Kidney (tissue), 22 donors: ENCODE measurements at places on chromosomes 2 and 18. TPM values are rescaled to one million over a fixed set of nuclear protein-coding genes. Genes with fewer than 3 reads are reported as not detected.

The DYNC1I2 gene
- 108 TPM for total RNA-seq

The IL36G gene
- total RNA-seq = not detected

The UPP2 gene
- 0.19 TPM for total RNA-seq

The TGOLN2 gene
- 175 TPM for total RNA-seq

The VWC2L gene
- total RNA-seq = 0.09 TPM

The CROCC2 gene
- 0.13 TPM for total RNA-seq

The SP3 gene
- total RNA-seq = 86.2 TPM

The MXD1 gene
- total RNA-seq = 13.3 TPM

The VWA3B gene
- 0.35 TPM for total RNA-seq

The CNOT9 gene
- total RNA-seq = 35.8 TPM

The GAREM1 gene
- 47.0 TPM for total RNA-seq

The MYO1B gene
- 64.8 TPM for total RNA-seq

The NEDD4L gene
- 90.8 TPM for total RNA-seq

The FIGN gene
- total RNA-seq = 8.0 TPM

The SRSF7 gene
- 123 TPM for total RNA-seq

The IL18RAP gene
- total RNA-seq = 2.0 TPM

The COQ10B gene
- 28.6 TPM for total RNA-seq

The DHRS9 gene
- total RNA-seq = 2.2 TPM

The MROH2A gene
- not detected for total RNA-seq

The ESPNL gene
- 2.7 TPM for total RNA-seq

The HAAO gene
- 16.2 TPM for total RNA-seq

The ACVR1C gene
- total RNA-seq = 0.79 TPM

The GPR148 gene
- not detected for total RNA-seq

The SP5 gene
- total RNA-seq = 0.25 TPM

The CXCR1 gene
- total RNA-seq = 0.09 TPM

The STK36 gene
- total RNA-seq = 53.7 TPM

The ALLC gene
- not detected for total RNA-seq

The TNFRSF11A gene
- total RNA-seq = 5.4 TPM

The C2orf72 gene
- 0.88 TPM for total RNA-seq

The MATN3 gene
- 5.0 TPM for total RNA-seq

The GULP1 gene
- 34.4 TPM for total RNA-seq

The GCG gene
- total RNA-seq = not detected

The GREB1 gene
- 0.98 TPM for total RNA-seq

The POTEJ gene
- total RNA-seq = not detected

The EFEMP1 gene
- total RNA-seq = 171 TPM

The AAK1 gene
- 93.7 TPM for total RNA-seq

The SPP2 gene
- not detected for total RNA-seq

The CREG2 gene
- 0.69 TPM for total RNA-seq

The DNAJC27 gene
- total RNA-seq = 11.4 TPM

The C2orf15 gene
- 6.3 TPM for total RNA-seq

The DSG2 gene
- total RNA-seq = 63.0 TPM

The REG3G gene
- 8.8 TPM for total RNA-seq

The UGT1A1 gene
- 1.4 TPM for total RNA-seq

The ABCG5 gene
- total RNA-seq = not detected

The RAX gene
- total RNA-seq = not detected

The MYO7B gene
- 11.0 TPM for total RNA-seq

The SLC5A7 gene
- 0.88 TPM for total RNA-seq

The VAMP8 gene
- 196 TPM for total RNA-seq

The PDCD1 gene
- total RNA-seq = 1.6 TPM
